ENCODE measurements at places on chromosomes 5 and 9. TPM values are rescaled to one million over a fixed set of nuclear protein-coding genes. Genes with fewer than 3 reads are reported as not detected.

CCDC183 gene
- polyA plus RNA-seq, result 3.8 TPM

RPP25L gene
- 49.0 TPM for polyA plus RNA-seq

PCDHB13 gene
- 1.7 TPM for polyA plus RNA-seq

TRIM7 gene
- 4.4 TPM for polyA plus RNA-seq

LAMC3 gene
- 1.4 TPM for polyA plus RNA-seq

NEUROG1 gene
- not detected for polyA plus RNA-seq

NUTM2G gene
- 0.02 TPM for polyA plus RNA-seq

SPINK4 gene
- not detected for polyA plus RNA-seq

TMOD1 gene
- polyA plus RNA-seq, result 184 TPM

DNA sequence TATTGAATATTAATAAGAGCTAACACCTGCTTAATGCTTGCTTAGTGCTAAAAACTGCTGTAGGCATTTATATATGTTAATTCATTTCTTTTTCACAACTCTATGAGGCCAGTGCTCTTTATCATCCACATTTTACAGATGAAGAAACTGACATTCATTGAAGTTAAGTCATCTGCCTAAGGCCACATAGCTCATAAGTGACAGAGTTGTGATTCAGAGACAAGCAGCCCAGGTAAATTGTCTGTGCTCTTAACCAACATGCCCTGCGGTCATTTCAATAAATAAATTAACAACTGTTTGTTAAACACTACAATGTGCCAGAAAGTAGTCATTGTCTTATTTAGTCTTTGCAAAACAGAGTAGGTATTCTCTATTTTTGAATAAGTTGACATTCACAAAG lies 1354.4 kb upstream of the C9orf72 start:
- no peak for DNase-seq

GRCh38 chr9:35680331-35681105 lies 6.8 kb downstream of the CA9 start:
- no peak for DNase-seq

- DNase-seq, result no peak
Observed at GRCh38 chr9:117796681-117797080, 92.5 kb downstream of the TLR4 start.

GRCh38 chr9:76323490-76323889 lies 70.7 kb downstream of the RFK start:
- no peak for DNase-seq

DNA sequence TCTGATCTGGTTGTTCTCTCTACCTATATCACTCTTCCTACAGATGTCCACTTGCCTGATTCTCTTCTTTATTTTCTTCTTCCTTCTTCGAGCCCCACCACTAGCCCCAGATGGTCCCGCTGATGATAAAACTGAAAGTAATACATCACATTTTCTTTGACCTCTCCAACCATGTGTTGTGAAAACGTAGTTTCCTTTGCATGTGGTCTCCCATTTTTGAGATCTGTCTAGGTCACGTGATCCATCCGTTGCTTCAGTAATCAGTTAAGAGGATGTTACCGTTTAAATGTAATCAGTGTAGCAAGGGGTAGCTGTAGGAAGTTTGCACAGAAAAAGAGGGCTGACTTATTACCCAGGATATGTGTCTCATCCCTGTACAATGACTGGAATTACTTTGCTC lies 426.3 kb upstream of the TLE4 start:
- no peak for DNase-seq

GRCh38 chr9:69180670-69181069 lies 6.6 kb downstream of the TJP2 start:
- peak; percentile 54 for DNase-seq

DNA sequence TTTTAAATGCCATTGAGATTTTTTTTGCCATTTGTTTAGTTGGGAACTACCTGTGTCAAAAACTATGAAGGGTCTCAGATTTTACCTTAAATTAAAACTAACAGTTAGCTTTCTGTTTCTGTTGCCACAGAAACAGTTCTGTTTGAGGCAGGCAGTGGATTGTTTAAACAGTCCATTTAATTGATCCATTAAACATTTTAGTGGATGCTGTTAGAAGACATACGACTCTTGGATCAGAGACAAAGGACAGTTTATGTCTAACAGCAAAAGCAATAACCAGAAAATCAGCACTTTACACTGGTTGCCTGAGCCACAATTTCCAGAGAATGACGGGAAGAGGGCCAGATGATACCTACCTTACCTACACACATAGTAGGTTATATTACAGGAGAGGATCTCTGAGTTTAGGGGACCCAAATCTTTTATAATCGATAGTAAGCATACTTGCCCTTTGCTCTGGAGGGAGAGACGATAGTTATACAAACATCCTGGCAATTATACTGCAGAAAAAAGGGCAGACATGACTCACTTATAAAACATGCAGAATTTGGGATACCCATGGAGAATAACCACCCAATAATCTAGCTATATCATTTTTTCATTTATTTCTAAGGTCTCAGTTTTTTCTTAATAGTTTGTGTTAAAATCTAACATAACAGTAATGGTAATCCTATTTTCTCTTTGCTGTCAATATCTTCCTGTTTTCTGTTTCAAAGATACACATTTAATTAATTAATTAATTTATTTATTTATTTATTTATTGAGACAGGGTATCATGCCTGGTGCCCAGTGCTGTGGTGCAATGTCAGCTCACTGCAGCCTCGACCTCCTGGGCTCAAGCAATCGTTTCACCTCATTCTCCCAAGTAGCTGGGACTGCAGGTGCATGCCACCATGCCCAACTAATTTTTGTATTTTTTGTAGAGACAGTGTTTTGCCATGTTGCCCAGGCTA lies 136.7 kb upstream of the TNFAIP8 start:
- no peak for DNase-seq

GRCh38 chr5:131142970-131143617 lies 22.0 kb downstream of the HINT1 start:
- DNase-seq, result no peak

DNA sequence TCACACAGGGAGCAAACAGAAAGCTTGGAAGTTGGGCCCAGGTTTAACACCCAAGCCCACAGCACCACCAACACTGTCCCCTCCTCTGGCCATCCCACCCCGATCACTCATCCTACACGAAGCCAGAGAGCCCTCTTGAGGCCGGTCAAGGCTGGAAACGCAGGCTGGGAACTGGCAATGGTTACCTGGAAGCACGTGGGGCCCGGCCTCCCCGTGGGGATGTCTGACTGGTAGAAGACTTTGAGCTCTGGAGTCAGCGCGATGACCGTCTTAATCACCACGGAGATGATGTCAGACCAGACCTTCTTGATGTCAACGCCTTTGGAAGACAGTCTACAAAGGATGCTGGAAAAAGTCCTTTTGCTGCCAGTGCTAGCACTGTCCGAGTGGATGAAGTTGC lies 104.1 kb downstream of the TTLL11 start:
- DNase-seq, result no peak

- DNase-seq, result no peak
Observed at GRCh38 chr5:61678966-61679365, 346.9 kb downstream of the ZSWIM6 start.

GRCh38 chr9:127124111-127124531 lies 1.7 kb upstream of the ANGPTL2 start:
- DNase-seq, result no peak

GRCh38 chr9:70382709-70383605 lies 31.5 kb downstream of the KLF9 start:
- DNase-seq, result no peak

- no peak for DNase-seq
Observed at GRCh38 chr5:14417276-14417730, 164.3 kb upstream of the OTULINL start.

- DNase-seq, result no peak
Observed at GRCh38 chr5:170164921-170165320, 59.2 kb downstream of the FOXI1 start.

DNA sequence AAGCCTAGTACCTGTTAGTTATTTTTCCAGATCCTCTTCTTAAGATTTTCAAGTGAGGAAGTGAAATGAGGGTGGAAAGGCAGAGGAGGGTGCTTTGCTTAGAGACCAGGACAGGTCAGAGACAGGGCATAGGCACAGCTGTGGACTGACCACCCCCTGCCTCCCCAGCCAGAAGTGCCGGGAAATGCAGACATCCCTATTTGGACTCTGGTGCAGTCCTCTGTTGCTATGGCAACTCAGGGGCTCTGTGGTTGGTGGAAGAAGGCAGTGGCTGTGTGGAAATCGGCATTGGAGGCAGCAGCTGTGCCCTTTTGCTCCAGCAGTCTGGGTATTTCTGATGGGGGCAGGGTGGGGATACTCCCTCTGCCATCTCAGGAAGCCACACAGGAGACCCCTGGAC lies 43.3 kb upstream of the NDFIP1 start:
- DNase-seq, result no peak

DNA sequence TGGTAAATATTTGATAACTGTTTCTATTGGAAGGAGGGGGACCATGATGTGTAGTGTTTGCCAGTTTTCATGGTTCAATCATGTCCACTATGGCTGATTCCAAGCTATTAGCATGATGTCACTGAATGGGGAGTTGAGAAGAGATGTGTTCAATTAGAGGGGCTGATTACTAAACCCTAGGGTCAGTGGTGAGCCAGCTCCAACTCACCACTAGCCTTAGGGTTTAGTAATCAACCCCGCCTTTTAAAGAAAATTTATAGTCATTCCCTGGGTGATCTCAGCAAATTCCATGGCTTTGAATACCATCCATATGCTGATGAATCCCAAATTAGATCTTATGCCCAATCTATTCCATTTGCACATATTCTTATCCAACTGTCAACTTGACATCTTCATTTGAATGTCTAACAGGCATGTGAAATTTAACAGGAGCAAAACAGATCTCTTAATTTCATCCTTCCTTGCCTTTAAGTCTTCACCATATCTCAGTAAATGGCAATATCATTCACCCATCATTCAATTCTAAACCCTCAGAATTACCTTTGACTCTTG lies 98.8 kb downstream of the GCNT1 start:
- DNase-seq, result no peak

GRCh38 chr5:125717209-125717608 lies 706.0 kb upstream of the GRAMD2B start:
- no peak for DNase-seq

DNA sequence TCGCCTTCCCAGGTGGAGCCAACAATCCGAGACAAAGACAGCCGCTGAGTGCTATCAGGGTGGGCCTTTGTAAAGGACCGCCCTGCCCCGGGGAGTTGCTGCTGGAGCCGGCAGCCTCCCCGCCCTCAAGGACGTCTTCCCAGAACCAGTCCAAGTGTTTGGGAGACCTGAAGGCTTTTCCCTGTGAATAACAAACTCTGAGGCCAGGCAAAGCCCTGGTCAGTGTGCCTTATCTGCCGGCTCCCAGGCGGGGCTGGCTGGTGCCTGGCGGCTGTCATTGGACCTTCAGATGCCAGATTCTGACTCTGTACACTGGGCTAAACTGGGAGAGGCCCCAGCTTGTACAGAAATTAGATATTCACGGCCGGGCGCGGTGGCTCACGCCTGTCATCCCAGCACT lies 2.1 kb downstream of the SLC9A3 start:
- peak; percentile 45 for DNase-seq

GRCh38 chr9:131674425-131675421 lies 65.2 kb downstream of the RAPGEF1 start:
- DNase-seq, result peak; percentile 67

Measured in right cardiac atrium (tissue), 5 donors.